ENCODE measurements at places on chromosomes 1 and 21. TPM values are rescaled to one million over a fixed set of nuclear protein-coding genes. Genes with fewer than 3 reads are reported as not detected.

The KHDRBS1 gene
- 44.5 TPM for total RNA-seq

DNA sequence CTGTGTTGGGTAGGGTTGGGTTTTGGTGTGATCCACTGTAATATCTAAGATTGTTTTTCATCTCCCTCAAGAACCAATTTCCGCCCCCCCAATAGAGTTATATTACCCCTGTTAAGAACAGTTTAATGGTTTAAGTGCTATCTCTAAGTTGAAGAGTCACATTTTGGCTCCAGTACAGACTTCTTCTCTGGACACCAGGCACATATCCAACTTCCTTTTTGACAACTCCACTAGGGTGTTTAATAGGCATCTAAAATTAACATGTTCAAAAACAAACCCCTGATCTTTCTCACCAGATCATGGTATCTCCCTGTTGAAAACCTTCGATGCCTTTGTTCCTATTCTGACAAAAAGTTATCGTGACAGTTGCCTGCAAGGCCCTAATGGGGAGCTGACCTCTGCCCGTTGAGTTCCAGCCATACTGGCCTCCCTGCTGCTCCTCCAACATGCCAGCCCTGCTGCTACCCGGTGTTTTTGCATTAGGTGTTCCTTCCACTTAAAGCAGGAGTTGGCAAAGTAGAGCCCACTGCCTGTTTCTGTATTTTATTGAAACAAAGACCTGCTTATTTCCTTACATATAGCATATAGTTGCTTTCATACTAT is 18.6 kb downstream of the USP24 start:
- no peak for DNase-seq

- no peak for DNase-seq
Measured at GRCh38 chr1:223033658-223034057, 109.4 kb downstream of the TLR5 start.

- DNase-seq = no peak
Measured at GRCh38 chr1:9687874-9688582, 36.5 kb downstream of the PIK3CD start.

DNA sequence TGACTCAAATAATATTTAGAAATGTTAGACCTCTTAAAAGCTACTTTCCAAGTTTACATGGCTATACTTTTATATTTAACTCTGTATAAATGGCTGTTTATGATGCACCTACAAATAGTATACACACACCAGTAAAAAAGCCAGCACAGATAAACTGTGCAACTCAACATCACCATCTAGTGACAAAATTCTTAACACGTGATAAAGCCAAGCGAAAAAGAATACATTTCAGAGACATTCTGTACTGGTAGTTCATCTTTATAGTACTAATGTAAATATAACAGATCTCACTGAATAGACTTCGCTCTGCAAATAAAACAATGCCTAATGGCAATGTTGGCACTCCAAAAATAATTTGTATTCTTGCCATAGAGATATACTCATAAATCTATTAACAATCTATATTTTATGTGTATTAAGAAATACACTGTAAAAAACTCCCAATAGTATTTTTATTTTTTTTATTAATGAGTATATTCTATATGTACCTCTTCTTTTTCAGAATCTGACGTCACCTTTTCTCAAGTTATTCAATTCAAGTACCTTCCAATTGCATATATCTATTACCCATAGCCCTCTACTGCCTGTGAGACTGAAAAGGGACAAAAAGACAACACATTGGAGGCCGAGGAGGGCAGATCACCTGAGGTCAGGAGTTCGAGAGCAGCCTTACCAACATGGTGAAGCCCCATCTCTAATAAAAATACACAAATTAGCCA is 100.2 kb downstream of the DPYD start:
- DNase-seq = no peak
